ENCODE measurements at places on chromosomes 11 and 22.

DNA sequence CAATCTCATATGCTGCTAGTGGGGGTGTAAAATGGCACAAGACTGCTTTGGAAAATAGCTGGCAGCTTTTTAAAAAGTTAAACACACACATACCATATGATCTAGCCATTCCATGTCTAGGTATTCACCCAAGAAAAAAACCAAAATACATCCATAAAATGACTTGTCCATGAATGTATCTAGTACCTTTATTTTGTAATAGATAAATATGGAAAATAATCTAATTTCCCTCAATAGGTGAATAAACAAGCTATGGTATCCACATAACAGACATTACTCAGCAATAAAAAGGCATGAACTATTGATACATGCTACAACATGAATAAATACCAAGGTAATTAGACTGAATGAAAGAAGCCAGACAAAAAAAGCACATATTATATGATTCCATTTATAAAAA lies 22.9 kb downstream of the RNF141 start:
- peak overlapping the region; percentile 8 for H3K27ac ChIP-seq
- H3K27me3 ChIP-seq = no peaks in the 10 kb centered on the region
- no peak for DNase-seq
- peaks cover 41% of the 10 kb centered on the region for H3K36me3 ChIP-seq
- H3K4me3 ChIP-seq = no peak overlapping the region
- H3K4me1 ChIP-seq = peaks cover 30% of the 10 kb centered on the region

- no peaks in the 10 kb centered on the region for H3K27me3 ChIP-seq
- DNase-seq = peak; percentile 78
- H3K36me3 ChIP-seq = no peaks in the 10 kb centered on the region
These were observed 728 bp downstream of the TBC1D22A start for GRCh38 chr22:46763051-46763705.

DNA sequence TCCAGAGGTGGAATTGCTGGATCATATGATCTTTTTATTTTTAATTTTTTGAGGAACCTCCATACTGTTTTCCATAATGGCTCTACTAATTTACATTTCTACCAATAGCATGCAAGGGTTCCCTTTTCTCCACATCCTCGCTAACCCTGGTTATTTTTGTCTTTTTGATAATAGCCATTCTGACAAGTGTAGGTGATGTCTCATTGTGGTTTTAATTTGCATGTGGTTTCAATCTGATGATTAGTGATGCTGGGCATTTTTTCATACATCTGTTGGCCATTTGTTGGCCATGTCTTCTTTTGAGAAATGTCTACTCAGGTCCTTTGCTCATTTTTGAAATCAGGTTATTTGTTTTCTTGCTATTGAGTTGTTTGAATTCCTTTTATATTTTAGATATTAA lies 15.4 kb upstream of the OR4D5 start:
- H3K4me3 ChIP-seq = no peak overlapping the region
- no peak for DNase-seq
- no peak overlapping the region for H3K27ac ChIP-seq
- no peaks in the 10 kb centered on the region for H3K27me3 ChIP-seq
- H3K36me3 ChIP-seq = no peaks in the 10 kb centered on the region

- peak; percentile 46 for DNase-seq
- H3K27ac ChIP-seq = no peak overlapping the region
These were observed 638.5 kb downstream of the TBC1D22A start for GRCh38 chr22:47400701-47401591.

Data from suprapubic skin (tissue), 4 donors.